ENCODE measurements at places on chromosomes 16 and 17. TPM values are rescaled to one million over a fixed set of nuclear protein-coding genes. Genes with fewer than 3 reads are reported as not detected.

Gene DNAAF8
- 0.54 TPM for total RNA-seq

Gene KLHL10
- not detected for total RNA-seq

Gene ABI3
- total RNA-seq: 0.54 TPM

Gene UMOD
- not detected for total RNA-seq

Gene CNTNAP4
- not detected for total RNA-seq

Gene SCNN1B
- not detected for total RNA-seq

DNA sequence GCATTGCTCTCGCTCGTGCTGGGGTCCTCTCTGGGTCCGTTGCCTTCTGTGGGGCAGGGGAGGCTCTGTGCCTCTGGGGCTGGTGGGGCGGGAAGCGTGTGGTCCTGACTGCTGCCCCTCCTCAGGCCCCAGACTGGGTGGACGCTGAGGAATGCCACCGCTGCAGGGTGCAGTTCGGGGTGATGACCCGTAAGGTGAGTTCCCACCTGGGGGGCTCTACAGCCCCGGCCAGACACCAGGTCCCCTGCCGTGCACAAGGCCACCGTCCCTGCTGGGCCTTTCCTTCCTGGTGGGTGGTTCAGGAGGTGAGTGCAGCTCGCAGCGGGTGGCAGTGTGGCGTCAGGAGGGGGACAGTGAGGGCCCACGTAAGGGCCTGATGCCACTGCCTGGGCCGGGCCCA lies 6.7 kb downstream of the HGS start:
- no peak for DNase-seq

DNA sequence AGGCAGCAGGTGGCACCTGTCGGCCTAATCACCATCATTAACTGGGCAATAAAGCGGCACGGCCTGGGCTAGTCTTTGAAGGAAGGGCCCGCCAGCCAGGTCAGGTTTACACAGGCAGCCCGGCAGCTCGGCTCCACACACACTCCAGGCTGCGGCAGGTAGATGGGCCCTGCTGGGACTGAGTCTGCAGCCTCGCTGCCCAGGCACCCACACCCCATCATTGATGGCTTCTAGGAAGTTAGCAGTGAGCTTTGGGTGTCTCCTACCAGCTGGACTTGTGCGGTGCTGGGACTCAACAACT lies 6.8 kb upstream of the FOXN1 start:
- no peak for DNase-seq

DNA sequence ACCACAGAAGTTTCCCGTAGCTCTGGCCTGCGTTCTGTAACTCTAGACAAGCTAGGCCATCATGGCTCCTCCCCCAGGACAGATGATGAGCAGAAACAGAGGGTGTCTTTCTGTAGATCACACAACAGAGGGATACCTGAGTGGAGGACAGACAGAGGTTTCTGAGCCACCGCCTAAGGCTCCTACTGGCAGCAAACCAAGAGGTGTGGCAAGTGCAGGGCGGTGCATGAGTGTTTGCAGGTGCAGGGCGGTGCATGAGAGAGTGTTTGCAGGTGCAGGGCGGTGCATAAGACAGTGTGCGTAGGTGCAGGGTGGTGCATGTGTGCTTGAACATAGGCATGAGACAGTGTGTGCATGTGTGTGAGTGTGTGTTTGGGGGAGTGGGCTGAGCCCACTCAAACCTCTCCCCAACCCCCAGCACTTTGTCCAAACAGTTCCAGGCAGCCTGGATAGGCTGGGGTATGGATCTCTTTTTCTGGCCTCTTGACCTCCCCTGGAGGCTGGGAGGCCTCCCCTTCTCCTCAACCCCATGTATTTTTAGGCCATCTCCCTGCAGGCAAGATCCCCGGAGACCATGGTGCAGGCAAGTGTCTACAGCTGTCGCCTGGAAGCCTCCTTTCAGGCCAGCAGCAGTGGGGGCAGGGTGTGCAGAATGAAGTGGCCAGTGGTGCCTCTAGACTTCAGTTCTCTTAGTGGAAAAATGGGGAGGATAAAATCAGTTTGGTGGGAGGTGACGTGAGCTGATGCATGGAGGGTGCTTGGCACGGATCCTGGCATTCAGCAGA lies 53.4 kb upstream of the CBX4 start:
- DNase-seq: no peak

DNA sequence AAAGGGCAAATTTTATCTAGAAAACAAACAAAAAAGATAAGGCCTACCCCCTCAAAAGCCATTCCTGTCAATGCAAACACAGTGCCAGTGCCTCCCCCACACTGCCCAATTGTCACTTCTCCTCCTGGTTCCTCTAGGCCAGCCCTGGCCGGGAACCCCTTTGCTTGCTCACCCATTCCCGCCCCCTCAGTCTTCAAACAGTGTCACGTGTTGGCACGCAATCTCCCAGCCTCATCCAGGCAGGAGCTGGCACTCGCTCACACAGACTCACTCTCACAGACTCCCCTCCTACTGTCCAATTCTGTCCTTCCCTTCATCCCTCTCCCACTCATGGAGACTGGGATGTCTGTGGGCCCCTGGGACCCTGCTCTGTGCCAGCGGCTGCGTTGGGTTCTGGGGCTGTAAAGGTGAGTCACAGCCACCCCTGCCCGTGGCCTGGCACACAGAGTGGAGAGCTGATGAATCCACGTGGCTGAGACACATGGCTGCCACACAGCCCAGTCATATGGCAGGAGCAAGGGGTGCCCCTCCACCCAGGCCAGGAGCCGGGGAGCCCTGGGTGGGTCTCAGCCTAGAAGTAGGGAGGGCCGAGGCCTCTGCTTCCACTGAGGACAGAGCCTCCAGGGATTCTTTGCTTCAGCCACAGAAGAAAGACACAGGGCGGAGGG lies 54.8 kb downstream of the VAC14 start:
- DNase-seq: no peak

DNA sequence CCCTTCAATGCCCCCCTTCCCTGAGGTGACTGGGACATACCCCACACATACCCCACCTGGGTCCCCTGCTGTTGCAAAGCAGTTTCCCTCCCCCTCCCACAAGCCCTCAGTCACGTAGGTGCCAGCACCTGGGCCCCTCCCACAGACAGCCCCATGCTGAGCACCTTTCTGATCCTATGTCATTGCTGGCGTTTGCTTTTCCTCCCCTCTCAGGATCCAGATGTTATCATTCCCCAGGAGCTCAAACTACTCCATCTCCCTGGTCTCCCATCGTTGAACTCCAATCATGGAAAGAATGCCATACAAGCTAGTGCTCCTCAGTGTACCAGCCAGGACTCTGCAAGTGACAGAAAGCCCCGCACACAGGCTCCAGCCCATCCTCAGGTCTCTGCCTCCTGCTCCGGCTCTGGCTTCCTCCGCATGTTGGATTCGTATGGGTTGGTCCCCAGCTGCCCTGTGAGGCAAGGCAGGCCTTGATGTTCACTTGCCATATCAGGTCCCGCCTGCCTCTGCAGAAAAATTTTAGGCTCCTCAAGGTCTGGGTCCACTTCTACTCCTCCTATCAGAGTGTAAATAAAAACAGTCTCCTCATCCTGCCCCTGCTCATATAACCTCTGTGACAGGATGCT lies 31.4 kb upstream of the MED9 start:
- no peak for DNase-seq

DNA sequence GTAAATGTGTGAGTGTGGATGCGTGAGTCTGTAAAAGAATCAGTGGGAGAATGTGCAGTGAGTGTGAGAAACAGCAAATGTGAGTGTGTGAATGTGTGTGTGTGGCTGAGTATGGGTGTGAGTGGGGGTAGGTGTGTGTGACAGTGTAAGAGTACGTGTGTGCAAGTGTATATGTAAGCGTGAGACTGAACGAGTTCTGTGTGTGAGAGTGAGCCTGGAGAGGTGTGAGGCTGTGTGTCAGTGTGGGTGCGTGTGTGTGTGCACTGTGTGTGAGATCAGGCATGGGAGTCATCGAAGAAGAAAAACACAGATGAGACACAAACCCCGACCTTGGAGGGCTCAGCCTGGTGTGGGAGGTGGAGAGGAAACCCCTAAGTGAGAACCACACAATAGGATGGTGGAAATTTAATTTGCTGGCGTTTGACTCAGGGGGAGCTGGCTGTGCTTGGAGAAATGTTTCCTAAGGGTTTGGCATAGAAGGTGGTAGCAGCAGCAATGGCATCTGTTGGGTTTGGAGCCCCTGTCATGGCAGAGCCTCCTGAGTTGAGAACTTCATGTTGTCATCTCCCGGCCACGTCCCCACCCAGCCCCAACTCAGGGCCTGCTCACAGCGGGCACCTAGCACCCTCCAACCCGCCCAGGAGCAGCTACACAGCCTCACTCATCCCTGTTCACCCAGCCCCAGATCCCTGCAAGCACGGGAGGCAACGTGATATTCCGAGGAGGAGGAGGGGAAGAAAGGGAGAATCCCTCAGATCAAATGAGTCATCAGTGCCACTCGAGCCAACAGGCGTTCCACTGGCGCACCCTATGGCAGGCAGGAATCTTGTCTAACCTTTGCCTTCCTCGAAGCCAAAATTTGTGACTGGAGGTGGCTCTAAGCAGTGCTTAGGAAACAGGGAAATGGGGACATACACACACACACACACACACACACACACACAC lies 14.3 kb upstream of the NUBP1 start:
- DNase-seq: no peak

GRCh38 chr17:12995106-12995895 lies 22.5 kb downstream of the ELAC2 start:
- no peak for DNase-seq

DNA sequence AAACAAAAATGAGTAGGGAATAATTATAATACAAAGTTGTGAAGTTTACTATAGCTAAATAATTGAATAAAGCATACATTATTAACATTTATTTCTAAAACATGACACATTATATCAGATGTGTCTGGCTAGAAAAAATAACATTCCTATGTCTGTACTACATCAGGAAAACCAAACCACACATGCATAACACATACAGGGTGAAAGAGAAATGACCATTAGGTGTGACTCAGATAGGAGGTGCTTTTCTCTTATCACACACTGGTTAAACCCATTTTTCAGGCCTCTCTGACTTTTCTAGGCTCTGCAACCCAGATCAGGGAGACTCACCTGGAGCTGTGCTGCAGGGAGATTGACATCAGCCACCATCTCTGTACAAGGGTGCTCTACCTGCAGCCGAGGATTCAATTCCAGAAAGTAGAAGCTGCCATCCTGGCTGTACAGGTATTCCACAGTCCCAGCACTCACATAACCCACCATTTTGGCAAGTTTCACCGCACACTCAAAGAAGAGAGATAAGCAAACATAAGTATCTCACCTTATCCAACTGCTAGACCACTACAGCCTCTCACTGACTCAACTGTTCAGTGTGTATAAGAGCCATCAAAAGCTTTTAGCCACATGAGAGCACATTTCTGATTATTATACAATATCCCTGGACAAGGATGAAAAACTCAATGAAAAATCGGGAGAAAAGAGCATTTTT lies 116.6 kb upstream of the C17orf78 start:
- DNase-seq: no peak
